ENCODE measurements at places on chromosomes 6 and 20.

DNA sequence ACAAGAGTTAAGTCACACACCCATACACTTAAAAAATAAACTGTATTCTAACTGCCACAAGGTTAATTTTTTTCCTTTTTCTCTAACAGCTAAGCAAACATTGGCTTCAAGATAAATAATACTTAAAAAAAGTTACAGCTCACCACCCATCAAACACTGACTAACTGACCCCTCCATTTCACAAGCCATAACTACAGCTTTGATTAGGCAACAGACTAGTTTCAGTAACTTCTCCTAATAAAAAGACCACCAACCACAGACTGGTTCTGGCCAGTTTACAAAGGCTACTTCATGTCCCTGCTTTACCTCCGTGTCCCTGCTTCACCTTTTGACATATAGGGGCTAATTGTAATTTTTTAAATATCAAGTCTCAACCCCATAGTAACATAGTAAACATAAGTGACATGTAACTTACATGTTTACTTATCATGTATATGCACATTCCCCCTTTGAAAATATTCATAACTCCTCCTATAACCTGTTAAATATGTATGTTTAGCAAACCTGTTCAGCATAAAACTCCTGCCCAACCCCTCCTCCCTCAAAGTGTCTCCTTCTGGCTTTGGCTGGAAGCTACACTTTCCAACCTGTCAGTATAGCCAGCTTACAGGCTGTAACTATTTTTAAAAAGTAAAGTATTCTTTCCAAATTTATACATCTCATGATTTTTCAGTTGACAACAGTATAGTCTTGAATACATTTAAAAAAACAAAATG is 15.1 kb upstream of the POM121L2 start:
- DNase-seq: no peak

DNA sequence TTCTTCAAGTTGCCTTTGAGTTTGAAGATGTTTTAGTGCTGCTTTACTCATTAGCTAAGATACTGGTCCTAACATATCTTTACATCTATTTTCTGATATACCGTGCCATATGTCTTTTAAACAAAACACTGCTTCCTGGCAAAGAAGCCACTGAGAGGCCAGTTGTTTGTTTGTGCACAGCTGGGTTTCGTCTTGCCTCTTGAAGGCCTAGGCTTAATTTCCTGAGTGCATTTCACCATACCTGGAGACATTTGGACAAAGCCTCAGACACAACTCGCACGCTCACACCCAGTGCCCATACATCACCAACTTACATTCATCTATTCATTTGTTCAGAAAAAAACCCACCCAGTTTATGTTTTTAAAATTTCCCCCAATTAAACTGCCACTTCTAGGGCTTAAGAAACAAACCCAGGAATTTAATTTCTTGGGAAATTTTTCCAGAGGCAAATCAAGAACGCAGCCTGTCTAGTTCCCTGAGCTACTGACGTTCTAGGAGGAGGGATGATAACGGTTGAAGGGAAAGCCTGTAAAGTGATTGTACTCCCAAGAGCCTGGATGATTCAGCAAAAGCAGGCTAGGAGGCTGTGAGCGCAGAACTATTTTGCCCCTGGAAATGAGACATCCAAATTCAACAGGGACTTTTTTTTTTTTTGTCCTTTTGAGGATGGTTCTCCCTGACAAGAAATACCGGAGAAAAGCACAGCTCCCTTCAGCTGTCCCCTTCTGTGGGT is 77.7 kb downstream of the OLIG3 start:
- DNase-seq: peak; percentile 21

GRCh38 chr6:2949536-2950083 is 21.8 kb downstream of the SERPINB6 start:
- DNase-seq: no peak

- peak; percentile 85 for DNase-seq
These were observed 86.1 kb upstream of the SIRPA start for GRCh38 chr20:1809131-1809572.

GRCh38 chr6:18613319-18613925 is 226.3 kb downstream of the RNF144B start:
- DNase-seq: no peak

- DNase-seq: no peak
These were observed 304.9 kb upstream of the RNF24 start for GRCh38 chr20:4320291-4320690.

GRCh38 chr20:32622585-32623468 is 37.7 kb upstream of the NOL4L start:
- DNase-seq: no peak

DNA sequence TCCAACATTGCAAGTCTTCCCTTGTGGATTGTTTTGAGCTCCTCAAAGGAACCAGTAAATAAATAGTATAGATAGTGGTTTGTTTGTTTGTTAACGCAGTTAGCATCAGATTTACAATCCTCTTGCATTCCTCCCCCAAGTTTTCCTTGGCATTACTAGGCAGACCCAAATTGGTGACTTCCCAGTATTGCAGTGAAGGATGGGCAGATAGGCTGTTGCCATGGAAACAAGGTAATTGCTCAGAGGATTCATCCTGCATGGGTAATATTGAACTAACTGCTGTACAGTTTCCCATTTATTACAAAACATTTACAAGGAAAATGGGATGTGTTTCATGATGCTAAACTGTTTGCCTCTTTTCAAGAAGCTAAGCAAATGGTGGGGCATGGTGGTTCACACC is 477.2 kb downstream of the EPM2A start:
- DNase-seq: no peak

DNA sequence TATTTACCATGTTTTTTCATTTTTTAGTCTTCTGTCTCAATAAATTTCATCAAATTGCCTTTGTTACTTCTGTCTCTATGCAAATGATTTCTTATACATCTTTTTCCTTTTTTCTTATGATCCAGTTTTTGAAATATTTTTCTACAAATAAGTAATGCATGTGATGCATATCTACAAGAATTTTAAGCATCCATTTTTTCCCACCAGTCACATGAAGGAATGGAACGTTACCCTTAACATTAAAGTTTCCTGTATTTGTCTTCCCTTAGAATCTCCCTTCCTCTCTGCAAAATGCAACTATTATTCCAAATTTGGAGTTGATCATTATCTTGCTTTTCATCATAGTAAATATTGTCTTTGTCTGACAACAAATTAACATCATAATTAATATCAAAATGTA is 35.5 kb downstream of the PSMB9 start:
- no peak for DNase-seq

DNA sequence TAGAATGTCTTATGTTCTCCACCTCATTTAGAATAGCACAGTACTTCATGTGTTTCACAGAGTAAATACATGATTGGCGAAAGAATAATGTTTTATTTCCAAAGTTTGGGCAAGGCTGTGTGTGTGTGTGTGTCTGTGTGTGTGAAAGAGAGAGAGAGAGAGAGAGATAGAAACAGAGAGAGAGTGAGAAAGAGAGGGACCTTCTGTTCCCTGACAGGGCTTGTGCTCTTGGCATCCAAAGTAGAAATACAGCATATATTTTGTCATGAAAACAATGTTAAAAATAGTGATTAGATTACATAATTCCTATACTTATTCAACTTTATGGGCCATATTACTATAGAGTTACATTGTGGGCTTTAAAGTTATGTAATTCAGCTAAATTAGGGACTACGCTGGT is 201.2 kb downstream of the KIF6 start:
- no peak for DNase-seq

- no peak for DNase-seq
These were observed 56.3 kb upstream of the TULP1 start for GRCh38 chr6:35569011-35569461.

GRCh38 chr6:107634324-107635056 is 144.6 kb downstream of the SOBP start:
- peak; percentile 41 for DNase-seq

- no peak for DNase-seq
These were observed 124.1 kb downstream of the SULF2 start for GRCh38 chr20:47660983-47661700.

GRCh38 chr6:44576132-44576631 is 188.7 kb downstream of the CDC5L start:
- peak; percentile 60 for DNase-seq

- no peak for DNase-seq
These were observed 26.8 kb downstream of the ANKRD60 start for GRCh38 chr20:58201616-58202015.

DNA sequence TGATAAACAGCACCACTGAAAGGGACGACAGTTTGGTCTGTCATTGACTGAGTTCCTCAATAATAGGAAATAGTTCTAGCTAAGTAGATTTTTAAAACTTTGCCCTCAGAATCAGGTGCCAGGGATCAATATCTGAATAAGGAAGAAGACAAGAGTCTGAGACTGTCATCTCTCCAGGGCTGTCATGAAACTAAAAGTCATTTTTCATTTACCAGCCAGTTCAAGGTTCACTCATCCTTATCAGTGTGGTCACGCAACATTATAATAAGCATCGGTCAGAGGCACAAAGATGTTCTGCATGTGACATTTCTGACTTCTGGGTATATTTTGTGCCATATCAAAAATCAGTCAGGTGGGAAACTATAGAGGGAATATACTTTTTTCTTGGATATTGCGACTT is 52.5 kb upstream of the E2F3 start:
- no peak for DNase-seq

DNA sequence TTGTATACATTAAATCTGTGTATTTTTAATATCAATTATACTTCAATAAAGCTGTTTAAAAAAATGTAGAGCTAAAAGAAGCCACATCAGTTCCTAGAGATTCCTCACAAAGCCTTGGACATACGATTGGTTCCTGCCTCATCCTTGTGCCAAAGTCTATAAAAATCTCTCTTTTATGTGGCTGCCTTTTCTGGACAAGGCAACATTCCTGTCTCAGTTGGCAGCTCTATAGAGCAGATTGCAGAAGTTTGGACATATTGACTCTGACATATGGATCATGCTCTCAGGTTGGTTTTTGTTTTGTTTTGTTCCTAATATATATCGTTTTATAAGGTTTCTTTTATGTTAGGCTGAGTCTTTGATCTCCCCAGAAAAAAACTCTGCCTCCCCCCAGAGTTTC is 148.9 kb downstream of the MAFB start:
- no peak for DNase-seq

- DNase-seq: no peak
These were observed 2.8 kb downstream of the CDH22 start for GRCh38 chr20:46305331-46305972.

DNA sequence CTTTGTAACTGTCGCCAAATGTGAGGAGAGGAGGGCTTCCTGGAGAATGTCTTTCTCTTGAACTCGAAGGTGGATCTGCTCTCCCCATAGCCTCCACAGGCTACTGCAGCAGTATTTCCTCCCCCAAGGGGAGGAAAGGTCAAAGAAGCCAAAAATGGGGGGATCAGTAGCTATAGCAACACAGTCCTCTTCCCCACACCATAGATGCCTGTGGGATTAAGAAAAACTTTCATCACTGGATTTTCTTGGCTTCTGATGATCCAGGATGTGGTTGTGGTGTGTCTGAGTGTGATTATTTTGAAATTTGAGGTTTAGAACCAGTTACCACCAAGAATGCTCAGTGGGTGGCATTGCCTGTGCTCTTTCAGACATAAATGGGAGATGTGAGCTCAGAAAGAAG is 140.1 kb upstream of the SPACA1 start:
- DNase-seq: peak; percentile 65

GRCh38 chr6:130107710-130108109 is 89.3 kb downstream of the L3MBTL3 start:
- DNase-seq: no peak

- no peak for DNase-seq
These were observed 16.8 kb upstream of the FRMD1 start for GRCh38 chr6:168095716-168096250.

GRCh38 chr6:126947070-126947469 is 171.4 kb upstream of the RSPO3 start:
- DNase-seq: peak; percentile 5

GRCh38 chr20:36246401-36246800 is 10.1 kb downstream of the AAR2 start:
- DNase-seq: no peak

DNA sequence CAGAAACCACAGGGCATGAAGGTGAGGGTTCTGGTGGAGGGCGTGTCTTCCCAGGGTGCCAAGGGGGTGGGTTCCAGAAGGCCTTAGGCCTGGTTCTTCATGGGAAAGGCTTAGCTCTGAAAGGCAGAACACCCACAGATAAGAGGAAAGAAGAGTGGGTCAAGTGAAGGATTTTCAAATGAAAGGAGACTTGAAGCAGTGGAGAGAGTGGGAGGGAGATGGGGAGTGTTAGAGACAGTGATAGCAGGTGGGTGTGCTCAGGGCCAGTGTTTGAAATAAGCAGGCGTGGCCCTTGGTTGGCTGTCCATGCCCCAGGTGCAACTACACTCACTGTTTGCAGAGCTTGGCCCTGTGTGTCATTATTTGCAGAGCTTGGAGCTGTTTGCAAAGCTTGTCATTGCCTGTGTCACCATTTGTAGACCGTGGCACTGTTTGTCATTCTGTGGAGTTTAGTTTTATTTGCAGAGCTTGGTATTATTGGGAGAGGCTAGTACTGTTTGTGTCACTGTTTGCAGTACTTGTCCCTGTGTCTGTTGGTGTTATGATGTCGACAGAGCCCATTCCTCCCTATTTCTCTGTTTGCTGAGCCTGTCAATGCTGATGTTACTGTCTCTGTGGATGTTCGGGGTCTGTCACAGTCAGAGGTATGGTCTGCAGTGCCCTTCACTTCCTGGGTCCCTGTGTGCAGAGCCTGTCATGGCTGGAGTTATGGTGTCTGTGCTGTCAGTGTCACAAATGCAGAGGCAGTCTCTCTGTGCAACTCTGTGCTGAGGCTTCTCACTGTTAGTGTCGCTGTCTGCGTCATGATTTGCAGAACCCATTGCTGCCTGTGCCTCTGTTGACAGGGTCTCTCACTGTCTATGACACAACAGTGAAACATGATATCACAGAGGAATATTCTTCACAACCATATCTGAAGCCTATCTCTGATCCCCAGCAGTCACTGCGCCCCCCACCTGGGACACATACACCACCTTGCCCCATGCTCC is 127.7 kb upstream of the LRFN2 start:
- no peak for DNase-seq

- DNase-seq: no peak
These were observed 79.8 kb upstream of the CD93 start for GRCh38 chr20:23165964-23166363.

- no peak for DNase-seq
These were observed 55.3 kb downstream of the ERMARD start for GRCh38 chr6:169806701-169807100.

DNA sequence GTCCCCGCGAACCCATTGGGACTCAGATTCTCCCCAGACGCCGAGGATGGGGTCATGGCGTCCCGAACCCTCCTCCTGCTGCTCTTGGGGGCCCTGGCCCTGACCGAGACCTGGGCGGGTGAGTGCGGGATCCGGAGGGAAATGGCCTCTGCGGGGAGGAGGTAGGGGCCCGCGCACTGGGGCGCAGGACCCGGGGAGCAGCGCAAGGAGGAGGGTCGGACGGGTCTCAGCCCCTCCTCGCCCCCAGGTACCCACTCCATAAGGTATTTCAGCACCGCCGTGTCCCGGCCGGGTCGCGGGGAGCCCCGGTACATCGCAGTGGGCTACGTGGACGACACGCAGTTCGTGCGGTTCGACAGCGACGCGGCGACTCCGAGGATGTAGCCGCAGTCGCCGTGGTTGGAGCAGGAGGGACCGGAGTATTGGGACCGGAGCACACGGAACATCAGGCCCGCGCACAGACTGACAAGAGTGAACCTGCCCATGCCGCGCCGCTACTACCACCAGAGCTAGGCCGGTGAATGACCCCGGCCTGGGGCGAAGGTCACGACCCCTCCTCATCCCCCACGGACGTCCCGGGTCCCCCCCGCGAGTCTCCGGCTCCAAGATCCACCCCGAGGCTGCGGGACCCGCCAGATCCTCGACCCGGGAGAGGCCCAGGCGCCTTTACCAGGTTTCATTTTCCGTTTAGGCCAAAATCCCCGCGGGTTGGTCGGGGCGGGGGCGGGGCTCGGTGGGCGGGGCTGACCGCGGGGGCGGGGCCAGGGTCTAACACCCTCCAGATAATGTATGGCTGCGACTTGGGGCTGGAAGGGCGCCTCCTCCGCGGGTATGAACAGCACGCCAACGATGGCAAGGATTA is 15.7 kb upstream of the HLA-A start:
- DNase-seq: peak; percentile 77
